Cortex of kidney (tissue), 1 donor: ENCODE measurements at places on chromosomes 13 and 19.

- DNase-seq, result no peak
These were observed 619.6 kb downstream of the KCTD12 start for GRCh38 chr13:76266561-76266960.

GRCh38 chr13:39448834-39449233 is 154.2 kb downstream of the LHFPL6 start:
- DNase-seq, result no peak

DNA sequence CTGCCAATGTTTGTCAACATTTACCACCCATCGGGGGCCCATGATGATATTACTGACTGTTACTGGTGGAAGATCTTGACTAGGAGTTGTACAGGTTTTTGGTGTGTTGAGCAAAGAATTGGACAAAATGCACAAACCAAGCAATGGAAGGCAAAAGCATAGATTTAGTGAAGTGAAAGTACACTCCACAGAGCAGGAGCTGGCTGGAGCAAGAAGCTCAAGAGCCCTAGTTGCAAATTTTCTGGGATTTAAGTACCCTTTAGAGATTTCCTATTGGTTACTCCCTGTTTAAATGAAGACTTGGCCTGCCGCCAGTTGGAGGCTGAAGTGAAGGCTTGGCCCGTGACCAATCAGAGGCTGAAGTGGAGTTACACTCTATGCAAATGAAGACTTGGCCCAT is 128.6 kb upstream of the KL start:
- no peak for DNase-seq

DNA sequence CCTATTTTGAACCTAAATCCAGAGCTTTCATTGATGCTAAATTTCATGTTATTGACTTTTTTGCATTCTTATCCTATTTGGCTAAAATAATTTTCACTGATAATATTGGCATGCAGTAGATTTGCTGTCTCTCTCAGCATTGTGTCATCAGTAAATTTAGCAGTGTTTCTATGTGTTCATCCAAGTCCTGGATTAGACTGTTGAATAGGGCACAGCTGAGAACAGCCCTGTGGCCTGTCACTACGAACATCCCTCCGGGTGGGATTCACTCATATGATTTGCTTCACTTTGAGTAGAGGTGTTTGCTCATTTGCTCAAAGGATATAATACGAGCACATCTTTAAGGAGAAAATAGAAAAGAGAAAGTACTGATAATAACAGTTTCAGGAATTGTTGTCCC is 101.5 kb downstream of the HSPH1 start:
- DNase-seq, result no peak

GRCh38 chr19:38355728-38356725 is 18.3 kb upstream of the PSMD8 start:
- DNase-seq, result no peak

- no peak for DNase-seq
These were observed 92.4 kb downstream of the KL start for GRCh38 chr13:33108620-33109019.

DNA sequence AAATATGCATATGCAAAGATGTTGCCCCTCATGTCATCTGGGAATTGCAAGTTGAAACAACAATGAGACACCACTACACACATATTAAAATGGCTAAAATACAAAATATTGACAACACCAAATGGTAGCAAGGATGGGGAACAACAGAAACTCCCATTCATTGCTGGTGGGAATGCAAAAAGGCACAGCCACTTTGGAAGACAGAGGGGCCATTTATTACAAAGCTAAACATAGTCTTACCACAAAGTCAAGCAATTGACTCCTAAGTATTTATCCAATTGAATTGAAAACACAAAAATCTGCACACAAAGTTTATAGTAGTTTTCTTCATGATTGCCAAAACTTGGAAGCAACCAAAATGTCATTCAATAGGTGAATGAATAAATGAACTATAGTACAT is 6.1 kb upstream of the SERPINE3 start:
- no peak for DNase-seq

- DNase-seq, result no peak
These were observed 5.3 kb upstream of the EPSTI1 start for GRCh38 chr13:42997381-42997780.

DNA sequence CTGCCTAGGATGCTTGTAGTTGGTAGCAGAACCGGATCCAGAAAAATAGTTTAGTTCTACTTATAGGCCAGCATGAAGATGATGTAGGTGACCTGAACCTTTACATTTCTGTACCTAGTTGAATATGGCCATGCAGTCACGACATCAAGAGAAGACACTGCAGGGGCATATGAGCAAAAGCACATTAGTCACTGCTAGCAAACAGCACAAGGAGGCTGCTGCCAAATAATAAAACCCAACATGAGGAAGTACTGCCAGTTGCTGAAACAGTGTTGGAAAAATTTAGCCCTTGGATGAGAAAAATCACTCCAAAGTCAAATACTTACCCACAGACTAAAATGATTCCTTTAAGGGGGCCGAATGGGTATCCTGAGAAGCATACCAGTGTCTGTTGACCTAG is 20.8 kb downstream of the ERICH6B start:
- DNase-seq, result no peak

- DNase-seq, result no peak
These were observed 346.1 kb downstream of the SLITRK1 start for GRCh38 chr13:83536153-83536552.

GRCh38 chr13:30135868-30136267 is 171.5 kb downstream of the KATNAL1 start:
- no peak for DNase-seq

DNA sequence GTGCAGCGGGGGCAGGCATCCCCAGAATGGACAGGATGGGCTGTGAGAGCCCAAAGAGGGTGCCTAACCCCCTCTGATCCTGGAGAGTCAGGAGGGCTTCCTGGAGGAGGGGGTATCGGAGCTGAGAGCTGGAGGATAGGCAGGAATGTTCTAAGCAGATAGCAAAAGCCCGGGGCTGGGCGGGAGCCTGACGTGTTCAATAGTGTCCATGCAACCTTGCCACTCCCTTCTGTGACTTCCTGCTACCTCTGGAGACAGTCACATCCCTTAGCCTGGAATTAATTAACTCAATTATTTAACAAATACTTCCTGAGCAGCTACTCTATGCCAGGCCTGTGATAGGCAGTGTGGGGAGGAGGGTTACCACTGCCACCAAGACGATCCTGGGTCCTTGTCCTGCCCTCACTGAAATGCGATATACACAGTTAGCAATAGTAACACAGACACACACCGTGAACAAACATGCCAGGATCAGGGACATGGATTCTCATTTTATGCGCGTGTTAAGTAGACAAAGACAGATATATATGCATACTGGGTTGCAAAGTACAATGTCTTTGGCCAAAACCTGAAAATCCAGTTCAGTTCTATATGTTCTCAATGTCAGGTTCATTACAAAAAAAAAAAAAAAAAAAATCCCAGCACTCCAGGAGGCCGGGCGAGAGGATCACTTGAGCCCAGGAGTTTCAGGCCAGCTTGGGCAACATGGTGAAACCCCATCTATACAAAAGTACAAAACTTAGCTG is 10.7 kb downstream of the AP2S1 start:
- no peak for DNase-seq

DNA sequence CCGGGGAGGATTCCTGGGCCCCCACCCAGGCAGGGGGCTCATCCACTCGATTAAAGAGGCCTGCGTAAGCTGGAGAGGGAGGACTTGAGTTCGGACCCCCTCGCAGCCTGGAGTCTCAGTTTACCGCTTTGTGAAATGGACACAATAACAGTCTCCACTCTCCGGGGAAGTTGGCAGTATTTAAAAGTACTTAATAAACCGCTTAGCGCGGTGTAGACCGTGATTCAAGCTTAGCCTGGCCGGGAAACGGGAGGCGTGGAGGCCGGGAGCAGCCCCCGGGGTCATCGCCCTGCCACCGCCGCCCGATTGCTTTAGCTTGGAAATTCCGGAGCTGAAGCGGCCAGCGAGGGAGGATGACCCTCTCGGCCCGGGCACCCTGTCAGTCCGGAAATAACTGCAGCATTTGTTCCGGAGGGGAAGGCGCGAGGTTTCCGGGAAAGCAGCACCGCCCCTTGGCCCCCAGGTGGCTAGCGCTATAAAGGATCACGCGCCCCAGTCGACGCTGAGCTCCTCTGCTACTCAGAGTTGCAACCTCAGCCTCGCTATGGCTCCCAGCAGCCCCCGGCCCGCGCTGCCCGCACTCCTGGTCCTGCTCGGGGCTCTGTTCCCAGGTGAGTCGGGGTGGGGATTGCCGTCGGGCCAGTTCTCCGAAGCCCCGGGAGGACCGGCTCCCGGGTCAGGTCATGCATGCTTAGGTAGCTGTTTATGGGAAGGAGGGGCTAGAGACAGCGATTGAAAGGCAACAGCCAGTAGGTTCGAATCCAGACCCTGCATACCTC is at the start of gene ICAM1:
Gene ICAM1, plus strand, starts transcription at position 505 of the 779 bp plus-strand sequence. Its CDS starts 40 bp downstream, at position 545.
- no peak for DNase-seq

- no peak for DNase-seq
These were observed 659 bp downstream of the GNA11 start for GRCh38 chr19:3094601-3095440.

DNA sequence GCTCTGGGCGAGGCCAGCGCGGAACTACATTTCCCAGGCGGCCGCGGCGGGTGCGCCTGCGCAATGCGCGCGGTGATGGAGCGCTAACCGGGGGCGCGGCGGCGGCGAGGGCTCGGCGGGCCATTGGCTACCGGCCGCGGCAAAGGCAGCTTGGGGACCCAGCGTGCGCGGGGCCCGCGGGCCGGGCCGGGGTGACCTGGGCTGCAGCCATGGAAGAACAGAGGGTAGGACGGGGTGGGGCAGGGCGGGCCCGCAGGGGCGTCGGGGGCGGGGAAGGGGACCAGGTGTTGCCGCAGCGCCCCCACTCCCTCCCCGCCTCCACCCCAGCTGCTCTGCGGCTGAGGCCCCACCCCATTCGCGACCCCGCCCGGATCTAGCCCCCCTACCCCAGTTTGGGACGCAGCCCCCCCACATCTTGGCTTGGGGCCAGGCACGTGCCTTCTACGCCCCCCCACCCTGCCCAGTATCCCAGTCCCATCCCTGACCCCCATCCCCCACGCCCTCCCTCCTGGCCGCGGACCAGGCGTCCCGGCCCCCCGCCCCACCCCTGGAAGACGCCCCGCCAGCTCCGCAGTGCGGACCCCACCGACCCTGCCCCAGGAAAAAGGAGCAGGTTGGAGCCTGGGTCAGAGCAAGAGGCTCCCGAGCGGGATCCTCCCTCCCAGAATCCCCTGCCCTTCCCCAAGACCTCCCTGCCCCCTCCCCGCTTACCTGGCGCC is at the start of gene FSD1:
Gene FSD1, plus strand, starts transcription at position 61 of the 719 bp plus-strand sequence. Its CDS starts 149 bp downstream, at position 210.
- DNase-seq, result no peak

DNA sequence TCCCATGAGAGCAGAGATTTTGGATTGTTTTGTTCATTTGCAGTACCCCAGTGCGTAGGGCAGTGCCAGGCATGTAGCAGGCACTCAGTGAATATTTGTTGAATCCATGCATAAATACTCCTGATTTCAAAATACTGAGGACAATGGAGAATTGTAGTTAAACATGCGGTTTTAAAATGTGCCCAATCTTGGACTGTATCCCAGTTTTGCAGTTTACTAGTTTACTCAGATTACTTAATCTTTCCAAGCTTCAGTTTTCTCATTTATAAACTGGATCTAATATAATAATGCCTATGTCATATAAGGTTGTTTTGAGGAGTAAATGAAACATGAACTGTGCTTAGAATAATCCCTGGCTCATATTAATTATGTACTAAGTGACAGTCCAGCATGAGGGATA is 39.0 kb downstream of the RCBTB2 start:
- no peak for DNase-seq

DNA sequence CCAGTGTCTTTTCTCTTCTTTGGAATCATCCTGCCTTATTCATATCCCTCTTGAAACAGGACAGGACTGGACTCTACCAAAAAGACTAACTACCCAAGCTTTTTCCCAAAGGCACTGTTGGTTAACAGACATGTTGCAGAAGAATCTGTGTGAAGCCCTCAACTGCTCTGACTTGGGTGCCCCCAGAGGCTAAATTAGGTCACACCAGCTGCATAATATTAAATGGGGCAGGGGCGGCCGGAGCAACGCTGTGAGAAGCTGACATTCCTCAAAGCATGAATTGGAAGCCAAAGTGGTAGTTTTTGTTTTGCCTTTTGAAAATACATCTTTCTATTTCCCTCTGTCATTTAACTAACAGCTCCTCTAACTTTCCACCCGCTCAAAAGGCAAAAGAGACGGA is 185.9 kb downstream of the LHFPL6 start:
- DNase-seq, result no peak

DNA sequence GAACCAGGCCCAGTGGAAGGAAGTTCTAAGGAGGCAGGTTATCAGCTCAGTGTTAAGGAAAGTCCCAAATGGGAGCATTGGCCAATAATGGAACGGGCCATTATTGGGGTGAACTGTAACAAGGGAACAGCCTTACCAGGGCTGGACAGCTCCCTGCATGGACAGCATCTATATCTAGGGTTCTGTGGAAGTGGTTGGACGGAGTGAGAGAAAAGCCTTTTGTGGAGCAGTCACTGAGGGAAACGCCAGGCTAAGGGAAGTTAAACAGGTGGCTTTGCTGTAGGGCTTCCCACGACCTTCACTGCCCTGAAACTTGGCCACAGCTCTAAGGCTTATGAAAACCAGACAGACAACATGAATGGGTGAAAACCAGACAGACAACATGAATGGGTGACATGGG is 17.0 kb downstream of the POU2F2 start:
- no peak for DNase-seq

GRCh38 chr13:99408703-99409000 is 92.6 kb upstream of the TM9SF2 start:
- DNase-seq, result no peak

- no peak for DNase-seq
These were observed 6.5 kb downstream of the FLT3 start for GRCh38 chr13:28093881-28094280.

DNA sequence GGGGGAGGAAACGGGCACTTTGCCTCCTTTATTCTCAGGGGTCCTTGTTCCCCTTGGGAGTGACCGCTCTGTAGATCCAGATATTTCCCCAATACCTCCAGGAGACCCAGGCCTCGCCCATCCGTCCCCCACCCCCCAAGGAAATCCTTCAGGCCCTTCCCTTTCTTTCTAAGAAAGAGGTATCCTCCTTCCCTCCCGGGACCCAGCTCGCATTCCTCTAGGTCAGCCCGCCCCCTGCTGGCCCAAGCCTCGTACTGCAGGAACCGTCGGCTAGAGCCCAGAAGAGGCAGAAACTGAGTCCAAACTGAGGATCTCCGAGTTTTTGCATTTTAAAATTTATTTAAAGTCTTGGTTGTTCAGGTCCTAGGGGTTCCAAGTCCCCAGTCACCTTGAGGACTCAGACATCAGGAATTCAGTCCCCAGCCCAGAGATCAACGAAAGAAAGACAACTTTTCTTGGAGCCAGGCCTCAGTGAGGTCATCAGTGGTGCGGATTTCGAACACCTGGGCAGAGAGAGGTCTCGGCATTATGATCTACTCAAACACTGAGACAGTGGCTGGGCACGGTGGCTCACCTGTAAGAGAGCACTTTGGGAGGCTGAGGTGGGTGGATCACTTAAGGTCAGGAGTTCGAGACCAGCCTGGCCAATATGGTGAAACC is 7.5 kb upstream of the LRFN1 start:
- no peak for DNase-seq

DNA sequence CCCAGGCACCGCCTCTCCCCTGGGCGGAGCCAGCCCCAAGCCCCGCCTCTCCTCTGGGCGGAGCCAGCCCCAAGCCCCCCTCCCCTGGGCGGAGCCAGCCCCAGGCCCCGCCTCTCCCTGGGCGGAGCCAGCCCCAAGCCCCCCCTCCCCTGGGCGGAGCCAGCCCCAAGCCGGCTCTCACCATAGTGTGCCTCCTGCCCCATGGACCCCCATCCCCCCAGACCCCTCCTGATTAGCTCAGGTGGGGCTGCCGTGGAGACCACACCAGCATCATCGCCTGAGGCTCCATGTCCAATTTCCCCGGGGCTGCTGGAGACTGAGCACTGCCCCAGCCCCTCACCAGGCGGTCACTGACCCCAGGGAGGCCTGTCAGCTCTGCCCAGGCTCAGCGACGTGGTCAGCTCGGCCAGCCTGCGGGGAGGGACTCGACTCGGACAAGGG is 4.2 kb upstream of the MADCAM1 start:
- DNase-seq, result no peak
